ENCODE measurements at places on chromosomes 12 and 14.
A peak's percentile ranks its signal among the peaks of the same experiment; 100 is the strongest.

DNA sequence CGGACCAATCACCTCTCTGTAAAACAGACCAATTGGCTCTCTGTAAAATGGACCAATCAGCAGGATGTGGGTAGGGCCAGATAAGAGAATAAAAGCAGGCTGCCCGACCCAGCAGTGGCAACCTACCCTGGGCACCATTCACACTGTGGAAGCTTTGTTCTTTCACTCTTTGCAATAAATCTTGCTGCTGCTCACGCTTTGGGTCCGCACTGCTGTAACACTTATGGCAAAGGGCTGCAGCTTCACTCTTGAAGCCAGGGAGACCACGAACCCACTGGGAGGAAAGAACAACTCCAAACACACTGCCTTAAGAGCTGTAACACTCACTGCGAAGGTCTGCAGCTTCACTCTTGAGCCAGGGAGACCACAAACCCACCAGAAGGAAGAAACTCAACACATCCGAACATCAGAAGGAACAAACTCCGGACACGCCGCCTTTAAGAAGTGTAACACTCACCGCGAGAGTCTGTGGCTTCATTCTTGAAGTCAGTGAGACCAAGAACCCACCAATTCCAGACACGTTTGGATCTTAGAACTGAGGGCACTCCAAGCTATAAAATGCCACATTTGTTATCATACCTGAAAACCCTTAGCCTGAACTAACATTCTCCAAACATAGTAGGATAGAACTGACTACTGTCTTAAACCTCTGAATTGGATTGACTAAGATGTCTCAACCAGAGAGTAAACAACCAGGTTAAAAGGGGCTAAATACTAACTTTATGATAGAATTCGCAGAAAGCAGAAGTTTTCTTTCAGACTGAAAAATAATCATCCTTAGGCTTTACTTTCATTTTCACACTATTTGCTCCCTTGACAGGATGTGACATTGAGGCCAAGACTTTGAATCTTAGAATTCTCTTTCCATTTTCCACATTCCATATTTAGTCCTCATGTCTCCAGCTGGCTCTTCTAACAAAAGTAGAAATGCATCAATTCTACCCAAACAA lies 33.6 kb downstream of the CDKL1 start:
- no peak for DNase-seq

DNA sequence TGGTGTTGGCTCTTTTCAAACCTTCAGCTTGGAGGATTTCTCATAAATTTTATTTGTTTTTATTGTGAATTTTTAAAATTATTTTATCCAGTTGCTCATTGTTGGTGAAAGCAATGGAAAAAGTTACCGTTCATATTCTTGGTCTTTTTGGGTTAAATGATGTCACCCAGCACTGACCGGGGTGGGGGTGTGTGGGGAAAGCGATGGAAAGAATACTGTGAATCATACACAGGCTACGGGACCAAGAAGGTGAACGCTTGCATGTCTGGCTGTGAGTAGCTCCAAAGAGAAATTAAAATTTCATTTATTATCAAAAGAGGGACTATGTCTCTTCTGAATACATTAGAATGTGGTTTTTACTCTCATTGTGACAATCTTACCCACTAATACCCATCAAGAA lies 430.1 kb downstream of the AEBP2 start:
- DNase-seq: no peak

- DNase-seq: no peak
Observed at GRCh38 chr12:50056639-50056976, 788 bp upstream of the ASIC1 start.

GRCh38 chr14:29235991-29236390 lies 469.4 kb downstream of the FOXG1 start:
- DNase-seq: no peak

DNA sequence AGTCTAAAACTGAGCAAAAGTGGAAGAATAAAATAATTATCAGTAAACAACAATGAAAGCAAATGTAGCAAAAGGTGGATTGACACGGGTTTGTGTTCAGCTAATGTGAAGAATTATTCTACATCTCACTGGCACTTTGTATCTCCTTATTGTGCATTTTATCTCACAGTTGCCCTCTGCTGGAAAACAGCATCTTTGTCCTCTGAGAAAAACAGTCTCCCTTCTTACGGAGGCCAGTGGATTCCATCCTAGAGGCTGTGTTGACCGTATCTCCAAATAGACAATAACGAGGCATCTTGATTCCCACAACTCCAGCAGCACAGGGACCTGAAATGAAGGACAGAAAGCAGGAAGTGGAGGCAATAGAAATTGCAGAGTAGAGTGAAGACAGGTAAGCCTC lies 51.3 kb upstream of the PLBD1 start:
- DNase-seq: peak; percentile 40

- no peak for DNase-seq
Observed at GRCh38 chr12:114287821-114288525, 118.0 kb downstream of the TBX5 start.

- DNase-seq: no peak
Observed at GRCh38 chr14:20745571-20746358, at the start of gene EDDM3A. Gene EDDM3A (plus strand): TSS chr14:20745887. CDS start chr14:20747581, 1,694 bp downstream.

GRCh38 chr12:120647375-120647755 lies 6.9 kb downstream of the CABP1 start:
- no peak for DNase-seq

DNA sequence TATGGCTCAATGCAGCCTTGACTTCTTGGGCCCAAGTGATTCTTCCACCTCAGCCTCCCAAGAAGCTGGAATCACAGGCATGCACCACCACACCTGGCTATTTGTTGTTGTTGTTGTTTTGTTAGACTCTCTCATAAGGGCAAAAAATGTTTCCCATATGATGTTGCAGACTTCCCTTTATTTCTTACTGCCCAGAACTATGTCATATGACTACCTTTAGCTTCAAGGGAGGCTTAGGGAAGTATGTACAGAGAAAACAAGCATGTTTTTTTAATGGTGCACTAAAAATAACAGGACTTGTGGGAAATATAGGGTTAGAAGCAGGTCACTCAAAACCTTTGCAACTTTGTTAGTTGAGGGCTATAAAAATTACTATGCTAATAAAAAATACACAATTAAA lies 4.3 kb upstream of the GPR19 start:
- no peak for DNase-seq

GRCh38 chr12:84218406-84218805 lies 694.2 kb downstream of the SLC6A15 start:
- DNase-seq: no peak

- DNase-seq: no peak
Observed at GRCh38 chr12:26987634-26988424, 26.4 kb downstream of the TM7SF3 start.
